ENCODE measurements at places on chromosomes 3 and 15. TPM values are rescaled to one million over a fixed set of nuclear protein-coding genes. Genes with fewer than 3 reads are reported as not detected.

SLC9C1 gene
- 0.70 TPM for total RNA-seq

LMLN gene
- total RNA-seq: 4.0 TPM

KBTBD12 gene
- not detected for total RNA-seq

SELENOK gene
- 31.3 TPM for total RNA-seq
